K562 (cell line): ENCODE measurements at places on chromosomes 5 and 9.
A peak's percentile ranks its signal among the peaks of the same experiment; 100 is the strongest.

GRCh38 chr9:121160025-121160424 lies 41.6 kb downstream of the RAB14 start:
- DNase-seq: no peak

DNA sequence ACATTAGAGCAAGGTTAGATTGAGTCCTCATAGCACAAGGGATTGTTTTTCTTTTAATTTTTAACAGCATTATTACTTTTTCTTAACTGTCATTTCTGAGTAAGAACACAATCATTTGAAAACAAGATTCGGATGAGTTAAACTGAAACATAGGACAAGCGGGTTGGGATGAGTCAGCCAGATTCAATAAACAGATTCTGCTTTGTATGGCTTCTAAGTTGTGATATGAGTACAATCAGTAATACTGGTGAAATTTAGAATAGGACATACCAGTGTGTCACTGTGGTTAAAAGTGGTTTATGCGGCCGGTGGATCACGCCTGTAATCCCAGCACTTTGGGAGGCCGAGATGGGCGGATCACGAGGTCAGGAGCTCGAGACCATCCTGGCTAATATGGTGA lies 364.3 kb upstream of the CDH10 start:
- DNase-seq: no peak

DNA sequence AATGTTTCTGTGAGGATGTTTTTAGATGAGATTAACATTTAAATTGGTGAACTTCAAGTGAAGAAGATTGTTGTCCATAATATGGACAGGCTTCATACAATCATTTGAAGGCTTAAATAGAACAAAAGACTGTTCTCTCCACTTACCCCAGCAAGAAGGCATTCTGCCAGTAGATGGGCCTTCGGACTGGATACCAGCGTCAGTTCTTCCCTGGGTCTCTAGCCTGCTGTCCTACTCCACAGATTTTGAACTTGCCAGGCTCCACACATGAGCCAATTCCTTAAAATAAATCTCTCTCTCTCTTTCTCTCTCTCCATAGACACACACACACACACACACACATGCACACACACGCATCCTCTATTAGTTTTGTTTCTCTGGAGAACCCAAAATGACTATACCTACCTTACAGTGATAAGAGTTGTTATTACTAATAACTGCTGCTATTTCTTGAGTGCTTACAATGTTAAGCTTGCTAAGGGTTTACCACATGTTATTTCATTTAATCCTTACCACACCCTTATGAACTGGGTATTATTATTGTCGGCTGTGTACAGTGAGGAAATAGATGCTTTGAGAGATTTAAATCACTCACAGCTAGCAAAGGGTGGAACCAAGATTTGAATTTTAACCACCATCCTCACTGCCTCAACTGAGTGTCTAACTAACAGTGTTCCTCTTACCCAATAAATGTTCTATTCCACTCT lies 19.8 kb upstream of the IQGAP2 start:
- DNase-seq: no peak

DNA sequence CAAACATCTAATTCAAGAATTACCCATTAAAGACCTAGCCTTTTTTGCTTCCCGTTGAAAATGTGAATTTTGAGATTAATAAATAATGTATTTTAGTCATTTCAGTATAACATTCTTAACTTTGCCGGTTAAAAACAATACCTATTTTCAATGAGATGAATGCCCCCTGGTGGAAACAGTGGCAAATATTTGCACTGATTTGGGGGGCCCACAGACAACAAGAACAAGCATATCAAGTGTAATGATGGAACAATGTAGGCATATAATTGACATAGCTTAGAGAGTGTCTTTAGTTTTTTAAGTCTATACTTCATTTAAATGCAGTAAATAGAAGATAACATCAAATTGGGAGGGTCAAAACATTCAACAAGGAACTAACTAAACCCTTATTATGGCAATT lies 111.9 kb downstream of the NTRK2 start:
- DNase-seq: no peak

GRCh38 chr5:11329679-11330078 lies 568.6 kb upstream of the DAP start:
- DNase-seq: no peak

- no peak for DNase-seq
These were observed 478.2 kb downstream of the SPATA31D1 start for GRCh38 chr9:82466616-82467260.

- DNase-seq: no peak
These were observed 3.3 kb upstream of the HAPLN1 start for GRCh38 chr5:83724001-83724400.

DNA sequence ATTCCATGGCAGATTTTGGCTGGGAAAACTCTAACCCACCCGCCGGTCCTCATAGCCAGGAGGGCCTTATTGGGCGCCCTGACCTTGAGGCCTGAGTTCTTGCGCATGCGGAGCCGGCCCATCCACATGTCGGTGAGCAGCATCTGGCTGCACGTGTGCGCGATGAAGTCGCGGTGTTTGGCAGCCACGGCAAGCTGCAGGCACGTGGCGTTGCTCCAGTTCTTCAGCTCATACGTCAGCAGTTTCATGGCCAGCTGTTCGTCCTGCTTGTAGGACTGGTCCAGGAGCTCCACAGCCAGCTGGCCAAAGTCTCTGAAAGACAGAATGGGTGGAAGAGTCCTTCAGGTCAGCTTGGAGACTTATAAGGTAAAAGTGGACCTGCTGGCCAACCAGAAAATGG lies 204.3 kb upstream of the KLF9 start:
- DNase-seq: no peak

GRCh38 chr5:37889612-37890317 lies 49.9 kb upstream of the GDNF start:
- DNase-seq: no peak

- no peak for DNase-seq
These were observed 232.8 kb downstream of the PDE4D start for GRCh38 chr5:59660737-59661136.

DNA sequence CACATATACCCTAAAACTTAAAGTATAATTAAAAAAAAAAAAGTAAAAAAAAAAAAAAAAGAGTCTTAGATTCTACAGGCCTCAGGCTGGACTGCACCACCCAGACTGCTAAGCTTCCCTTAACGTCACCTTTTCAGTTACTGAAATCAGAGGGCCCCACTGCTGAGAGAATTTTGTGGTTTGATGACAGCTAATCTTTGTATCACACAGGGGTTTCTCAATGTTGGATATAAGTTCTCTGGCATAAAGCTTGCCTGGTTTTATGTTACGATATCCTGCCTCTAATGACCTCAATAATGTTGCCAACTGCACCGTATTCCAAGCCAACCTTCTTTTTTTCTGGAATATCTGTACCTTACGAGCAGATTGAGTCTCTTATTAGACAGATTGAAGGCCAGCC lies 43.1 kb upstream of the C6 start:
- no peak for DNase-seq

DNA sequence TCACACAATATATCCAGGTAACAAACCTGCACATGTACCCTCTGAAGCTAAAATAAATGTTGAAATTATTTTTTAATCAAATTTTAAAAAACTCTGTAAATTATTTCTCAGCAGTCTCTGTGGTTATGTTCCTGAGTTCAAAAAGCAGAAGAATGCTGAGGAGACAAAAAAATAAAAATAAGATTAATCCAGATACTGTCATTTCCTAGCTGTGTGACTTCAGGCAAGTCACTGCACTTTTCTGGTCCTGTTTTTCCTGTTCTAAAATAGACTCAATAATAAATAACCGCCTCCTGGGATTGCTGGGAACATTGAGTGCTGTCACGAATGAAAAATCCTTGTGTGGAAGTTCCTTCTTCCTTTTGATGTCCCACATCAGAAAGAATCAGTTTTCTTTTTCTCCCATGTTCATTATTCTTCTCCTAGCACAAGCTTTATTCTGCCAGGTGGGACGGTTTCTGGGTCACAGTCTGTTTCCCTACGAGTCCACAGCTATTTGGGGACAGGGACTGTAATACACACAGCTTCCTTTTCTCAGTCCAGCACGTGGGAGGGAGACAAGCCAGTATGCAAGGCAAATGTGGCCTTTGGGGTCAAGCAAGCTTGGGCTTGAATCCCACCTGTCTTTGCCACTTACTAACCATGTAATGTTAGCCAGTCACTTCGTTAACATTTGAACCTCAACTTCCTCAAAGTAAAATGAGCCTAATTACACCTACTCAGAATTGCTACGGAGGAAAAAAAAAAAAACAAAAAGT lies 156.9 kb downstream of the TRIM32 start:
- DNase-seq: no peak

- no peak for DNase-seq
These were observed 1079.9 kb upstream of the ACO1 start for GRCh38 chr9:31304576-31304975.

- peak; percentile 67 for DNase-seq
These were observed at the start of gene TRIM7 for GRCh38 chr5:181204826-181205760. TRIM7 (minus strand) TSS chr5:181205196; CDS start chr5:181205110, 86 bp downstream.

- peak; percentile 65 for DNase-seq
These were observed 2.9 kb downstream of the OR2S2 start for GRCh38 chr9:35954942-35955546.

- no peak for DNase-seq
These were observed 6.1 kb upstream of the ADGRD2 start for GRCh38 chr9:124444166-124444565.

DNA sequence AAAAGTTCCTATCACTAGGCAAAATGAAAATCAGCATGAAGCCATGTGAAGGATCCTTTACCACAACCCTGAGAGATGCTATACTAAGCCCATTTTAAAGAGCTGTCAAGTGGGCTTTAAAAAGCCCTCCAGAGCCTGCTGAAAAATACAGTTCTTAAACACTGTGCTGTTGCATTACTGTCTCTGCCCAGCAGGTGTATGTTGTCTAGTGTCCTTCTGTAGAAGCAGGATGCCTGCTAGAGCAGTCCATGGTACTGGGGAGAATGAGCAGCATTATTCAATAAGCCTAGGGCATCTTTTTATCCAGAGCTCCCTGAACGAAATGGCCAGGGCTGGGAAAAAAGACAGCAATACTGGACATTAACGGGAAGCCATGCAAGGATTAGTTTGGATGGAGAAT lies 126.2 kb upstream of the PLCXD3 start:
- DNase-seq: peak; percentile 27

- DNase-seq: no peak
These were observed 10.5 kb upstream of the MRNIP start for GRCh38 chr5:179869101-179869500.

DNA sequence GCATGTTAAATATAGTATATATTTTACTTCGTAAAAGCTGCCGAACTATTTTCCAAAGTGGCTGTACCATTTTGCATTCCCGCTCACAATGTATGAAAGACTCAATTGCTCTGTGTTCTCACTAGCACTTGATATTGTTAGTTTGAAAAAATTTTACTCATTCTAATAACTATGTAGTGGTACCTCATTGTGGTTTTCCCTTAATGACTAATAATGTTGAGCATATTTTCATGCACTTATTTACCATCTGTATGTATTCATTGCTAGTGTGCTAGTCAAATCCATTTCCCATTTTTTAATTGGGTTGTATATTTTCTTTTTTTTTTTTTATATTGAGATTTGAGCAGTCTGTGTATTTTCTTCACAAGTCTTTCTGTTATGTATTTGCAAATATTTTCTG lies 58.4 kb downstream of the RANBP17 start:
- no peak for DNase-seq

DNA sequence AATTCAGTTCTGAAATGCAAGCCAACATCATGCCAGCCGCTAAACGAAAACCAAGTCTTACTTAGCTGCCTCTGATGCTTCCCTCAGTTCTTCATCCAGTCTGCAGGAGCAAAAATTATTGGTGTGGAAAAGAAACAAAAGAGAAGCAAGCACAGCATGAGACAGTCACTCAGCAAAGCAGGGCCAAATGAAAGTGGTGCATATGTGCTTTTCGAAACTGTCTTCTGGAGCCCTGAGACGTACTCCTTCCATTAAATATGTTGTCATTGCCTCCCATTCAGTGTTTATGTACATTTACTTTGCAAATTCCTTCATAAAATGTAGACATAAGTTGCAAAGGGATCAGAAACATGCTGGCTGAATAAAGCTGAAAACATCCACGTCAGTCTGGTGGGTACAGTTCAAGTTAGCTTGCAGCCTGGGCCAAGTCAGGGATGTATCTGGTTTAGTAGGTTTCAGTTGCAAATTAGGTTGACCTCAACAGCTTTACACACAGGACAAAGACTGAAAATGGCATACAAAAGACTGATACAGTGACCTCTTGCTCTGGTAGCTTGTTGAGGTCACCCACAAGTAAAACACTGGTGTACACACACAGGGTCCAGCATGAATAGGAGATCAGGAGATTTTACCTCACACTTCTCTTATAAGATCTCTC lies 139.7 kb upstream of the PCA3 start:
- DNase-seq: no peak
